Skin of body (tissue), 3 donors: ENCODE measurements at places on chromosomes 3 and 15.

GRCh38 chr3:48236531-48236930, 4.4 kb upstream of the ZNF589 start:
- DNase-seq = no peak

DNA sequence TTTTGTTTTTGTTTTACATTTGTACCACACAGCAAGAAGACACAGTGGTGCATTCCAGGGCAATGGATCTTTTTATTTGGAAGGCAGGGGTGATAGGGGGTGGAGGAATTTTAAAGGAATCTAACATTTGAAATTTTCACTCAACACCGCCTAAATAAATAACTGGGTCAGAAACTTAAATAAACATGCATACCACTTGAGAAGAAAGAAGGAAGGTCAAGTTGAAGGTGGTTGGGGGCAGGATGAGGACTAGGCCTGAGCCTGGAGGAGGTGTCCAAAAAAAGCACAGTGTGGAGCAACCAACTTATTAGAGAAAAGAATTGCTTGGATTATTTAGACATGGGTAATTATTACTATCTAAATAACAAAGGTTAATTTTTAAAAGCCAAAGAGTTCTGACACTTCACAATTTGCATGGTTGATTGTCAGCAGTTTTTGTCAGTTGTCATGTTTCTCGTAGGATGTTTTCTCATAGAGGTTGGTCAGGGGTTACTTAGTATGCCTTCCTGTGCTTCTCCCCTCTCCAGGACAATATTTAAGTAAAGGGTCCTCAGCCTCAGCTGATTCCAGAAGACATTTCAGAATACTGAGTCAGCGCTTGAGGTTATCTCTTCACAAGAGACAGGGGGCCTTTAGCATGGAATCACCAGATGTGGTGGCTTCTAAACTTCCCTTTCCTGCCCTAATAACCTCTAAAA, 173.7 kb upstream of the SLC2A2 start:
- DNase-seq = no peak

DNA sequence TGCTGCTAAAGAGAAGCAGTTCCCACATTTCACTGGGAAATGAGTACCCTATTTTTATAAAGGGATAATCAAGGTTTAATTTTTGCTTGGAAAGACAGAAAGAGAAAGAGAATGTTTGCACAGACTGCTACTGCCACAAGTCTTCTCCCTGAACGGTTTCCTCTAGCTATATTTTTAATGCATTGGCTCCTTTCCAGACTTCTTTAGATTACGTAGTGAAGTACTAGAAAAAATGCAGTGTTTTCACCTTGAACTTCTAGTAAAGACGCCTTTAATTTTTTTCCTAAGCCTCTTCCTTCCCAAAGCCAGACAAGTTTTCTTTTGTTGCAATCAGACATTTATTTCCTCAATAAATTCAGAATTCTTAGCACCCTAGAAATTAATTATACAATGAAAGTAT, 248.3 kb upstream of the CCDC54 start:
- DNase-seq = no peak

DNA sequence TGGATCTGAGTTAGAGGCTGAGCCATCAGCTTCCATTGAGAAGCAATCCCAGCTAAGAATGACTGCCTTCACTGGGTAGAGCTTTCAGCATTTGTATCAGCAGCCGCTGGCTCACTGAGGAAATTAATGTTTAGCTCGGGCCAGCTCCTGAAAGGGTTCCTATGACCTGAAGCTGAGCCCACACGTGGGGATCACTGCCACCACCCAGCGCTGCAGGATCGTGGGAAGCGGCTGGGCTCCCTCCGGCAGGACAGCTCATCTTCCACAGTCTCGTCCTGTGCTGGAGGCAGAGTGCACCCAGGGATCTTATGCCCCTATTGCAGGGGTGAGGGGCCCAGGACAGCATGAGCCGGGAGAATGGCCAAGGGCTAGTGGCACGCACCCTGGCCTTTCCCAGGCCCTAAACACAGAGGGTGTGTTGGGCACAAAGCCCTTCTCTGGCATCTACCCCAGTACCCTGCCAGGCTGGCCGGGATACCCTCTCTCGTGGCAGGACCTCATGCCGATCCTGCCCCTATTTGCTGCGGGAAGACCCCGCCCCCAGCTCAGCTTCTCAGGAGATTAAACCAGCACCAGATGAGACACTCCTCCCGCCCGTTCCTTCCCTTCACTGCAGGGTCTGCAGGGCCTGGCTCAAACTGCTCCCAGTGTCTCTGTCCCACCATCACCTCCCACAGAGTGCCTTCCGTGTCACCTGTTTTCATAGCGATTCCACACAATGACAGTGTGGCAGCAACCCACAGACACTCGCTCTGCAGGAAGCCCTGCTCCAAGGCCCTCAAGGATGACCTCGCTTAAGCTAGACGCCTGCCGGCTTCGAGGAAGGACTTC, 28.5 kb downstream of the KLHL25 start:
- DNase-seq = no peak

DNA sequence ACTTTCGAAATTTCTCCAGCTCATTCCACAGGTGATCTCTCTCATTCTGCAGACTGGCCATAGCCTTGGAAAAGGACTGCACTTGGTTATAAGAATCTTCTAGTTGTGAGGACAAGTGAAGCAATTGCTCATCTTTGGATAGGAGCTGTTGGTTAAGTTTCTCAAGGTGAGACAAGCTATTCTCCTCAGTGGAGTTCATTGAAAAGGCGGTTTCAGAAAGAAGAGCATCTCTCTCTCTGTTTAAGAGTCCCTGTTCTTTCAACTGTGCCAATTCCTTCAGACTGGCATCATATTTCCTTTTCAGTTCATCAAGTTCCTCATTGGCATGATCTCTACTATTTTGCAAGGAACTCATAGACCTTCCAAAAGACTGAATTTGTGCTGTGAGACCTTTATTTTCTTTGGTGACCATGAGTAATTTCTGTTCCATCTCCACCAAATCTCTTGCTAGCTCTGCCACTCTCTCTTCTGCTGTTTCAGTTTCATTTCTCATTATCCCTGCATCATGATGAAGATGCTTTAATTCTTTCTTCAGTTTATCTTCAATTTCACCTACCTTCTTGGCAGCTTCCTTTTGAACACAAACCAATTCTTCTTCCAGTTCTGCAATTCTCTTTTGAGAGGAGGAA, 30.2 kb upstream of the HCLS1 start:
- DNase-seq = no peak

DNA sequence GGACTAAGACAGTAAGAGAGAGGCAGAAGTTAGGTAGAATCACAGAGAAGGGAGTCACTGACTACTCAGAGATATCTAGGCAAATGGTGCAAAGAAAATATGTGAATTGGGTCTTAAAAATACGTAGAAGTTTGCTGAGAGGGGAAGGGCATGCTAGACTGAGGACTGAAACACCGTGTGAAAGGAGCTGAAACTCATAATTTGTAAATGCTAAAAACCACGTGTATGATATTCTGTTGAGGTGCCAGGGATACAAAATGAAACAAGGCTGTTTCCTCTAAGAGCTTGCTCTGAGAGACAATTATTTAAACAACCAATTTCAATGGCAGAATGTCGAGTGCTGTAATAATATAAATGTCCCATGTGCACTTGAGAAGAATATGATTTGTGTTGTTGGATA, 47.2 kb downstream of the NCK1 start:
- no peak for DNase-seq

DNA sequence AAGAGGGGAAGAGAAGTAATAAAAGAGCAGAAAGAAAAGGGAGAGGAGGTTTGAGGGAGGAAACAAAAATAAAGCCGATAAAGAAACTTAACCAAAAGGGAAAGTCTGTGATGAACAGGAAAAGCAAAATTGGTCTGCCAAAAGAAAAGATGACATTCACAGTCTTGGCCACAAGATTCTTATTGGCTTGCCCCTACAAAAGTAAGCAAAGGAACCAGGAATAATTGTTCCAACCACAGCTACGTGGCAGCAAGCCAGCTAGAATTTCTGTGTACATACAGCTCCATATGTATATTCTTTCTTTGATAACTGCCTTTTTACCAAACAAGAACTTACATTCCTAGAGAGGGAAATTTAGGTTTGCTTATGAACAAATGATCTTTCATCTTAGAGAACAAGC, 79.6 kb downstream of the MLH1 start:
- peak; percentile 71 for DNase-seq

DNA sequence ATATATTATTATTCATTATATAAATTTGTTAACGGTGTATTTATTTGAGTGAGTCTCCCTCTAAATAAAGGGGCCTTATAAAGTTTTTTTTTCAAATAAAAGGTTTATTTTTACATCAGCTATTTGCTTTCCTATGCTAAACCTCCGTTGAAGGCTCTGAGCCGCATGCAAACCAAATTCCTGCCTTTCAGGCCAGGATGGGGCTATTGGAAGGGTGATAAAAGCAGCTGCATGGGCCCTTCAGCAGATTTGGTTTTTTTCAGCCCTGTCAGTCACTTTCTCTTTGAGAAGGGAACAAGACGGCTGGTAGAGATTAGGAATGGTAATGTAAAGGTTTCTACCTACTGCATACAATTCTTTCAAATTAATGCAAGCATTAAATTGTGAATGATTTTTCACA, 244.2 kb downstream of the WNT5A start:
- DNase-seq = no peak

DNA sequence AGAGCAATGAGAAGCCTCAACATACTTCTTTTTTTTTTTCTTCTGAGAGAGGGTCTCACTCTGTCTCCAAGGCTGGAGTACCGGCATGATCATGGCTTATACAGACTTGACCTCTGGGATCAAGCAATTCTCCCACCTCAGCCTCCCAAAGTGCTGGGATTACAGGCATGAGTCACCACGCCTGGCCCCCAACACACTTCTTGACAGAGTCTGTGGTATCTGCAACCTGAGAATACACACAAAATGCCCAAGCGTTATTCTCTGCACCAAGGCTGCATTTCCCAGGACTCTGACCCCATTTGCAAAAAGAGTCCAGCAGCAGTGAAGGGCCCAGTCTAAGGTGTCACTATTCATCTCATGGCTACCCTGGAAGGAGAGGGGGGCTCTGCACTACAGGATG, 42.7 kb upstream of the BLM start:
- DNase-seq = no peak

- no peak for DNase-seq
Measured at GRCh38 chr3:137803215-137803614, 39.1 kb downstream of the SOX14 start.

GRCh38 chr3:97810779-97811390, 10.9 kb upstream of the CRYBG3 start:
- no peak for DNase-seq

DNA sequence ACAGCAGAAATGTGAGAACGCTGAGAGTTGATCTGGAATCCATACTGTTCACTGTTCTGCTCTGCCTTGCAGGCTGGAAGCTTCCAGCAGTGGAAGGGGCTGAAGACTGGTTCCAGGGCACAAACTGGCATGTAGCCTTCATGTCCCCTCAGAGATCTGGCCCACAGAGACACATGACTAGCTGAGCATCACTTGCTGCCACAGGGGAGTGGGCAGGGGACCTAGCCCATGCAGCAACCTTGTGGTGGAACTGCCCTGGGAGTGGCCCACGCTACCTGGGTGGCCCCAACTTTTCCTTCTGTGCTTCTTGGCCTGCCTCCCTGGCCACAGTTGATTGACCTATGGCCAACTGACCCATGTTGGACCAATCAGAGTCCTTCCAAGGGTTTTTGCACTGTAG, 98.1 kb downstream of the TPRA1 start:
- no peak for DNase-seq

GRCh38 chr3:183319371-183319770, 66.3 kb downstream of the B3GNT5 start:
- DNase-seq = no peak

DNA sequence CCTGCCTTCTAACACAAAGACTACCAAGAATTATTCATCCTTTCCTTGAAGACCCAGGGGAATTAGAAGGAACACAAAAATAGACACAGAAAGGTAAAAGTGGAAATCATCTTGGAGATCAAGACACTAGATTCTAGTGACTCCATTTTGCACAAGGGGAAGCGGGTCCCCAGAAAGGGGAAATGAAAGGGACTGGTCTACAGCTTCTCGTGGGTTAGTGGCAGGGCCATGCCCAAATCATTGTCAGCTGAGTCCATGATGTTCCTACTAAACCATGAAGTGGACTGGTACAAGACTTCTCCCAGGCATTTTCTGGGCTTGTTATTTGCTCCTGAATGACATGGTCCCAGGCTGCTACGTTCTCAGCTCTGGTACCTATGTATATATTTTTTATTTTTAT, 230.7 kb upstream of the TPRG1 start:
- no peak for DNase-seq

- DNase-seq = peak; percentile 86
Measured at GRCh38 chr3:114642951-114643741, 349.3 kb downstream of the TIGIT start.

DNA sequence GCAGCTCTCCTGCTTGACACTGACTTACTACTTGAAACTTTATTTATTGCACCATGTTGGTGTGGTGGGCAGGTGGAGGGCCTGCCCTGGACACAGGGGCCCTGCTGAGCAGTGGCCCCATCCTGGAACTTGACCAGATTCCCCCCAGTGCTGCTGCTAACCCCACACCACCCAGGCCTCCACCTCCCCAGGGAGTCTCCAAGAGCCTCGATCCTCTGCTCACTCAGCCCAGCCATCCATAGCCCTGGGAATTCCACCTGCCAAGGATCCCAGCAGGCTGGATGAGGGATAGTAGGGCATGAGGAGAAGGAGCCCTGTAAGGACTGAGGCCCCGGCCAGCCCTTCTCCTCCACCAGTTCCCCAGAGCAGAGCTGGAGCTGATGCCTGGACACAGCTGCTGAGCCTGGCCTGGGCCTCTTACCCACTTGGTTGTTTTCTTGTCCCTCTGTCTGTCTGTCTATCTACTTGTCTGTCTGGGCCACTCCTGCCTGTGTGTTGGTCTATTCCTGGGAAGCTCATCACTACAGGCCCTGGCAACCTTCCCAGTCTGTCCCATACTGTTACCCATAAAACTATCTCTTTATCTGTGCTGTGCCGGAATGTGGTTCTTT, 2.8 kb downstream of the CHAC1 start:
- DNase-seq = no peak

DNA sequence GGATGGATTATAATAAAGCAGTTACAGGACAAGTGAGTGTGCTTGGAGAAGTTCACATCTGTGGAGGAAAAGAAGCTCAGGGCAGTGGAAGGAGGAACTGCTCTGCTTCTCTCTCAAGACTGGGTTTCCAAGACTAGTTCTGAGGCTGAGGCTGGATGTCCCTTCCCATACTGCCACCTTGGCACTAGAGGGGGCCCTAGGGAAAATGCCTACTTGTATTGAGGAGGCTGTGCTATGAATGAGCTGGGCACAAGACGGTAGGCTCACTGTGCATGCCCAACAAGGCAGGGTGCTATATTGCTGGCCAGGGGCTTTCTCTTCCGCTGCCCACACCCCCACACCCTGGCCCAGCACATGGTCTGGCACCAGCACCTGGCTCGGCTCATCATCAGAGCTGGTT, 65.2 kb downstream of the SLCO2A1 start:
- no peak for DNase-seq

- no peak for DNase-seq
Measured at GRCh38 chr3:108152274-108152673, 61.4 kb upstream of the CD47 start.

DNA sequence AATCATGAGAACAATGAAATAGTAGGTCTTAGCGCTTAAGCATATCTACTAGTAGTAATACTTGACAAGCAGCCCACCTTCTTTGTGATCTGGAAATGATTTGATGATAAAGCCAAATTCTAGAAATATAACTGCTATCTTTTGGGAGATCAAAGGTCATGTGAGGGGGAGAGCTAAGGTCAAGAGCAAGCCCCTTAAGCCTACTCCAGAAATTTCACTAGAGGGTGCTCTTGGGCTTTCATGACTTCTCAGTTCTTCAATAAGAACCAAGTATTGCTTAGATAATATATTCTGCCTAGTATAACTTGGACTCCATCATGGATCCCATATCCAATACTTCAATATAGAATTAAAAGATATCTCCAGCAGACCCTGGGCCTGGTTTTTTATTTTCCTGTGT, 319.6 kb downstream of the ZBTB20 start:
- DNase-seq = peak; percentile 10

GRCh38 chr15:25944386-25944785, 81.3 kb upstream of the ATP10A start:
- DNase-seq = no peak
